ENCODE measurements at places on chromosomes 4 and X. TPM values are rescaled to one million over a fixed set of nuclear protein-coding genes. Genes with fewer than 3 reads are reported as not detected.

GRCh38 chr4:3286335-3287175, 6.3 kb upstream of the RGS12 start:
- DNase-seq, result no peak

DNA sequence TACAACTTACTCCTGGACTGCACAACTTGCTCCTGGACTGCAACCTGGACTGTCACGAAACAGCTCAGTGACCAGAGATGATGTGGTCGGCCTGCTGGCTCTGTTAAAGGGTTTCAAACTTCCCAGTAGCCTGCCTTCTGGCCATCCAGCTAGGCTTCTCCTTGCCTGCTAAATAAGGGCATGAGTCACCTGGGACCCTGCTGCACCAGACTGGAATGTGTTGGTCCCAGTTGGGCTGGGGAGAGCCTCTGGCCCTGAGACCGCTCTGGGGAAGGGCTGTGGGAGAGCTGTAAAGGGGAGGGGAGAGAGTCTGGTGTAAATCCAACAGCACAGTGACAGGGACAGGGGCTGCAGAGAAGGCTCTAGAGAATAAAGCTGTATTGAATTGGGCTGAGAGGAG, 165.8 kb downstream of the VSIG4 start:
- no peak for DNase-seq

- no peak for DNase-seq
These were observed 170.7 kb downstream of the SLIT2 start for GRCh38 chr4:20422398-20422797.

DNA sequence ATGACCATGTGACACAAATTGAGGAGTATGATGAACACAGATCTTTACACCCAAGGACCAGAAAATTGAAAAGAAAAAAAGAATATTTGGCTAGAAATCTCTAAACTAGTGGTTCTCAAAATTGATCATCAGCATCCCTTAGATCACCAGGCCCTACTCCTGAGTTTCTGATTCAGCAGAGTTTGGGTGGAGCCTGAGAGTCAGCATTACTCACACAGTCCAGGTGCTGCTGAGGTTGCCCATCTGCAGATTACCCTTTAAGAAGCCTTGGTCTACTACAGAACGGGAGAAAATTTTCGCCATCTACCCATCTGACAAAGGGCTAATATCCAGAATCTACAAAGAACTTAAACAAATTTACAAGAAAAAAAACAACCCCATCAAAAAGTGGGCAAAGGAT, 182.8 kb downstream of the MOSPD2 start:
- no peak for DNase-seq

DNA sequence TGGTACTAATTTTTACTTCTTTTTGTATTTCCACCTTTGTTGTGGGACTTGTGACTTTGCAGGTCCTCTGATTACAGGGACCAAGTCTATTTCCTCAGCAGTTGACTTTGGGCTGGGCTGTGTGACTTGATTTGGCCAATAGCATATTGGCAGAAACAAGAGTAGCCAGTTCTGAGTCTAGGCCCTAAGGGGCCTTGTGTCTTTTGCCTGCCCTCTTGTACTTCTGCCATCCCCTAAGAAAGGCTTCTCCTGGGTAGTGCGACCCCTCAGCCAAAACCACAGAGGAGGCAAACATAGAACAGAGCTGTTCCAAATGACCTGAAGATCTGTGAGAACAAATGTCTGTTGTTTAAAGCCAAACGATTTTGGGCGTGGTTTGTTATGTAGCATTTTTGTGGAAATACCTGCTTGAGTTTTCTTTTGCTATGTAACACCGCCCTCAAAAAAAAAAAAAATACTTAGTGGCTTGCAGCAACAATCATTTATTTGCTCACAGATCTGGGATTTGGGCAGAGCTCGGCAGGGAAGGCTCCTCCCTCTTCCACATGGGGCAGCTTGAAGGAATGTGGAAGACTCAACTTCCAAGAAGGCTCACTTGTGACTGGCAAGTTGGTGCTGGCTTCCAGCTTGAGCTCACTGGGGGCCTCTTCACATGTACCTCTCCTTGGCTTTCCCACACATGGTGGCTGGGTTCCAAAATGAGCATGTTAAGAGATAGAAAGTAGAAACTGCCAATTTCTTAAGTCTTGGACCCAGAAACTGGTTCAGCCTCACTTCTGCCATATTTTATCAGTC, 423.0 kb upstream of the CNKSR2 start:
- no peak for DNase-seq

DNA sequence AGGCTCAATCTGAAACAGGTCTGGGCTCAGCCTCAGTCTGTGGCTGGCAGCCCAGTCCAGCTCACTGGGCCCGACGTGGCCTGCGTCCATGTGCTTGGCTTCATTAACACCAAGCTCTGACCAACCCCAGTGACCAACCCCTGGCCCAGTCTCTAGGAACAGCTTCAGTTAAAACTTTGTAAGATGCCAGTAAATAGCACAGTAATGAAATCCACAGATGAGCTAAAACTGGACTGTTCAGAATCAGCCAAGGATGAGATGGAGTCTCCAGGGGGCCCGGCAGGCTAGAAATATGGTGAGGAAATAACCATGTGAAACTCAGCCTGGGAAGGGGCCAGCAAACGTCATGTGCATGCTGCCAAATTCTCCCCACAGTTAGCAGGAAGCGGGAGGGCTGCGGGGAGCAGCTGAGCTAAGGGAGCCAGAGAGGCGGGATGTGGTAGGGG, 37.1 kb upstream of the XPNPEP2 start:
- peak; percentile 71 for DNase-seq

DNA sequence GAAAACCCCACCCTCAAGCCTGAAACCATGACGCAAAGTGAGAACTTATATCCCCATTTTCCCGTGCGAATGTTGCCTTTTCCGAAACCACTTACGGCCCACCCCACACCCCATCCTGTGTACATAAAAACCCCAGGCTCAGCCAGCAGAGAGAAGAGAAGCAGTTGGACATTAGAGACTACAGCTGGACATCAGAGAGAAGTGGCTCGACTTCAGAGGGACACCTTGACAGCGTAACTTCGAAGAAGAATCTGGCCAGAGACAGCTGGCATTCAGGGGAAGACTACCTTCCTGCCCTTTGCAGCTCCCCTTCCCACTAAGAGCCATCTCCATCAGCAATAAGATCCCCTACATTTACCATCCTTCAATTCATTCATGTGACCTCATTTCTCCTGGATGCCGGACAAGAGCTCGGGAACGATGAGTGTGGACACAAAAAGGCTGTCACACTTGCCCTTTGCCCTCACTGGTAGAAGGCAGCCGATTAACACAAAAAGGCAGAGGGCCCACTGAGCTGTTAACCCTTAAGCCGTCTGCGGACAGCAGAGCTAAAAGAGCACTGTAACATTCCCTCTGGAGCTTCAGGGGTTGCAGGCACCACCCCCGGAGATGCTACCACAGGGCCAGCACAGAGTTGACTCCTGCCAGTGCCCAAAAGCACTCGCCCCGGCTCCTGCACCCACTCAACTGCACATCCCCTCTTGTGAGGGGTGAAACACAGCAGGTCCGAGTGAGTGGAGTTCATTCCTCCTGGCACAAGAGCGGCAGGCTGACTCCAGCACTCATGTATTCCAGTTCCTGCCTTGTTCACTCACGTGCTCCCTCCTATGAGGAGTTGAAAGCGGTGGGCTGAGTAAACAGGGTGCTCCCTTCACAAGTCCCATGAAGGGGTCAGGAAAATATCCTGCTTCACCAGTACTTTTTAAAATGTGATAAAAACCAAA, 7.5 kb downstream of the CHM start:
- no peak for DNase-seq

- no peak for DNase-seq
These were observed 63.4 kb downstream of the HTRA3 start for GRCh38 chr4:8332891-8333331.

- no peak for DNase-seq
These were observed 307 bp upstream of the ATRX start for GRCh38 chrX:77786365-77786680.

The STS gene
- 9.6 TPM for total RNA-seq

The CCNA2 gene
- total RNA-seq, result 1.2 TPM
